ENCODE measurements at places on chromosomes 4 and X. TPM values are rescaled to one million over a fixed set of nuclear protein-coding genes. Genes with fewer than 3 reads are reported as not detected.

DNA sequence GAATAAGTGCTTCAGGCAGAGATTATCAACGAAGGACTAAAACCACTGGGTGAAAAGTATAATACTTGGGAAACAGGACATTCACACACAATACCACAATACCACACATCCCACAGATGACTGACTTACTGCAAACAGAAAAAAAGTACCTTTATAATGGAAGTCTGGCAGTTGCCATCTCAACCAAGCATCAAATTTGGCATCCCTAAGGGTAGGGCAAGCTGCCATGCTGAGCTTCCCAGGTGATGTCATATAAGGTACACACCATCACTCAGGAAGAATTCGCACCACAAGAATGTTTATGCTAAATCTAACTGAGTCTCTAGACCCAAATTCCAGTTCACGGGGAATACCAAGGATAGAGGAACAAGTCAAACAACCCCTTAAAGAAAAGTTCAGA is 9.1 kb downstream of the QDPR start:
- no peak for DNase-seq

XKRX gene
- 4.4 TPM for total RNA-seq

ATOH1 gene
- total RNA-seq, result not detected

ARMCX2 gene
- 18.1 TPM for total RNA-seq

- DNase-seq, result no peak
These were observed 18.4 kb downstream of the SMARCA5 start for GRCh38 chr4:143531788-143532491.

DNA sequence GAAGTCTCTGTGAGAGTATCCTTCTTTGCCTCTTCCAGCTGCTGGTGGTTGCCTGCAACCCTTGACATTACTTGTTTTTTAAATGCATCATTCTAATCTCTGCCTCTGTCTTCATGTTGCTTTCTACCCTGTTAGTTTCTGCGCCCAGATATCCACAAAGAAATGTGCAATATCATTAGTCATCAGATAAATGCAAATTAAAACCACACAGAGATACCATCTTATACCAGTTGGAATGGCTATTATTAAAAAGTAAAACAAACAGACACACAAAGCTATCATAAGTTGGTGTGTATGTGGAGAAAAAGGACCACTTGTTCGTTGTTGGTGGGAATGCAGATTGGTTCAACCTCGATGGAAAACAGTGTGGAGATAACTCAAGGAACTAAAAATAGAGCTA is 517.4 kb downstream of the FAT4 start:
- no peak for DNase-seq

GRCh38 chr4:153189016-153189801 is 15.0 kb upstream of the TRIM2 start:
- no peak for DNase-seq

Data from upper lobe of left lung (tissue), 6 donors.